ENCODE measurements at places on chromosomes 4 and X. TPM values are rescaled to one million over a fixed set of nuclear protein-coding genes. Genes with fewer than 3 reads are reported as not detected.

DNA sequence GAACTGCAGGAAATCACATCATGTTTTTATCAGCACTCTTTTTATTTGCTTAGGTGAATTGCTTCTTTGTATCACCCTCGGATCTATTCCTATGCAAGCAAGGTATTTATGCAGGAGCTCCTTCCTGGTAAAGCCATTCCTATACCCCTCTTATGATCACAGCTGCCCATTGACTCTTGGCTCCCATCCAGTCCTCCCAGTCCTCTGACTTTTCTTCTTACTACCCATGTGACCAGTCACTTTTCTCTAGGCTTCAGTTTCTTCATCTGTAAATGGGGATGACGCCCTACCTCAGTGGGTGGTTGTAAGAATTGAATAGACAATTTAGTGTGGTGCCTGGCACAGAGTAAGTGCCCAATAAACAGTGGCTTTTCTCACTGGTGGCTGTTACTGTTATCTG, 144.9 kb downstream of the FHIP1A start:
- no peak for DNase-seq

DNA sequence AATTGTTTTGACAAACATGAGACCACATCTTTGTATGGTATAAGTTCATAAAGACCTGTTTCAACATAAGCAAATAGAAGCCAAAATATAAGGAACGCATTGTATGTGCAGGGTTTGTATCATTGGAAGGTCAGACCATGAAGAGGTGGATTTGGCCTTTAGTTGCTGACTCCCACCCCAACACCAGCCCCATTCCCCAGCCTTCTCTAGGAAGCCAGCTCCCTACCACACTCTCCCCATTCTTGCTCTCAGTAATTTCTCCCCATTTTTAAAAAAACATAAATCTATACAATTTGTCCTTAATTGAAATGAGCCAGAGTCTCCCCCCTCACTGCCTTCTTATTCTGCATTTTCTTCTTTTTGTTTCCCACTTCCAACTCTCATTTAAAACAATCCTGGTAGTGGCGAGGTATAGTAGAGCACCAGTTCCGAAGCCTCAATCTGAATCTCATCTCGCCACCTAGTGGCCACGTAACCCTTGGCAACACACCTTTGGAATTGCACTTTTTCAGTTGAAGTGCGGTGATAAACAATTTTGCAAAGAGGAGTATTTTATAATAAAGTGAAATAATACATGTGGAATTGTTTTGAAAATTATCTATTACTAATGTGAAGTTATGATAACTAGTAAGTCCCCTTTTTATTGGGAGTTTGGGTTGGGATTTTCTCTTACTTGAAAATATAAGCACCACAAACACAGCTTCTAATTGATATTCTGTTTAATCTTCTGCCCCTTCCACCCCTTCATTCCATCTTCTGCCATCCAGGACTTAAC, 126.6 kb downstream of the ASB9 start:
- peak; percentile 34 for DNase-seq

DNA sequence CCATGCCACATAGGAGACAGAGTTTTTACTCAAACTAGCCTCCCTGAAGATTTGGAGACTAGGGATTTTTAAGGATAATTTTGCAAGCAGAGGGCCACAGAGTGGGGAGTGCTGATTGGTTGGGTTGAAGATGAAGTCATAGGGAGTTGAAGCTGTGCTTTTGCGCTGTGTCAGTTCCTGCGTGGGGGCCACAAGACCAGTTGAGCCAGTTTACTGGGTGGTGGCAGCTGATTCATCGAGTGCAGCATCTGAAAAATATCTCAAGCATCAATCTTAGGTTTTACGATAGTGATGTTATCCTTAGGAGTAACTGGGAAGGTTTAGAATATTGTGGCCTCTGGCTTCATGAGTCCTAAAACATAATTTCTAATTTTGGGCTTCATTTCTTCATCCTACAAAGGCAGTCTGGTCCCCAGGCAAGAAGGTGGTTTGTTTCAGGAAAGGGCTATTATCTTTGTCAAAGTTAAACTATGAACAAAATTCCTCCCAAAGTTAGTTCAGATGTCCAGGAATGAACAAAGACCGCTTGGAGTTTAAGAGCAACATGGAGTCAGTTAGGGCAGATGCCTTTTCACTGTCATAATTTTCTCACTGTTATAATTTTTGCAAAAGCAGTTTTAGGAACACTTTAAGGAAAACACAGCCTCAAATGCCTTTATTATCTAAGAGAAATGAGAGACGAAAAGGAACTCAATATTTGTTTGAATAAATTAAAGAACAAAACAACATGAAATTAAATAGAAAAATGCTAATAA, 960.8 kb upstream of the PRKX start:
- no peak for DNase-seq

DNA sequence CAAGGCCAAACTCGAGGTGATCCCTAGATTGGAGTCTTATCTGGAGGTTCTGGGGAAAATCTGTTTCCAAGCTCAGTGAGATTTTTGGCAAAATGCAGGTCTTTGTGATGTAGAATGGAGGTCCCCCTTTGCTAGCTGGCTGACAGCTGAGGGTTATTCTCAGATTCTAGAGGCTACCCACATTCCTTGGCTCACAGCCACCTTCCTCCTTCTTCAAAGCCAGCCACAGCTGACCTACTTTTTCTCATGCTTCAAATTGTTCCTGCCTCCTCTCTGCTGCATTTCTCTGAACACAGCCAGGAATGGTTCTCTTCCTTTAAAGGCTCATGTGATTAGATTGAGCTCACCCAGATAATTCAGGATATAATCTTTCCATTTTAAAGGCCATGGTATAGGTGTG, 86.9 kb downstream of the VCX3A start:
- DNase-seq = no peak

The RTL9 gene
- 0.10 TPM for total RNA-seq

GRCh38 chr4:180923486-180923885, 1319.7 kb upstream of the TENM3 start:
- DNase-seq = no peak

DNA sequence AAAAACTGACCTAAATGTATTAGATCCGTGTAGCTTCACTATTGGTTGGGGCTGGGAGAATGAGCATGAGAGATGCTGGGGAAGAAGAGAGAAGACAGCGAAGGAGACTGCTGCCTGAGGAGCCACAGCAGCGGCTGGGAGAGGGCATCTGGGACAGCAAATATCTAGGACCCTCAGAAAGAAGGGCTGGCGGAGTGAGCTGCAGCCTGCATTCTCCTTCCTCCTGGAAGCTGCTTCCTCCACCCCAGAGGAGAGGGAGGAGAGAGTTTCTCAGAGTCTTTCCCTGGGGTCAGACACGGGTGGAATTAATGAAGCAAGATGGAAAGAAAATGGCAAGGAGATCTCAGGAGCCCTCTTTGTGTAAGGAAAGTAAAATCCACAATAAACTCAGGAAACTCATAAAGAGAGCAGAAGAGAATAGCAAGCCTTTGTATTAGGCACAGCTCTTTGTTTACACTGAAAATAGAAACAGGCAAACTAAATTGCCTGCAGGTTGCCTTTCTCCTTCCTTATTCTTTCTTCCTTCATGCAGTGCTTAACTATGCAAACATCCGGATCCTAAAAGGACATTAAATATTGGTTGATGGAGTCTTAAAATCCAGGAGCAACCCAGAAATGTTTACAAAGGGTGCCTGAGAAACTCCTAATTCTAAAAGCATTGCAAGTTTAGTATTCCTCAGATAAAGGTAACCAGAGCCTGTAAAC, 130.3 kb upstream of the GALNT7 start:
- DNase-seq = no peak

DNA sequence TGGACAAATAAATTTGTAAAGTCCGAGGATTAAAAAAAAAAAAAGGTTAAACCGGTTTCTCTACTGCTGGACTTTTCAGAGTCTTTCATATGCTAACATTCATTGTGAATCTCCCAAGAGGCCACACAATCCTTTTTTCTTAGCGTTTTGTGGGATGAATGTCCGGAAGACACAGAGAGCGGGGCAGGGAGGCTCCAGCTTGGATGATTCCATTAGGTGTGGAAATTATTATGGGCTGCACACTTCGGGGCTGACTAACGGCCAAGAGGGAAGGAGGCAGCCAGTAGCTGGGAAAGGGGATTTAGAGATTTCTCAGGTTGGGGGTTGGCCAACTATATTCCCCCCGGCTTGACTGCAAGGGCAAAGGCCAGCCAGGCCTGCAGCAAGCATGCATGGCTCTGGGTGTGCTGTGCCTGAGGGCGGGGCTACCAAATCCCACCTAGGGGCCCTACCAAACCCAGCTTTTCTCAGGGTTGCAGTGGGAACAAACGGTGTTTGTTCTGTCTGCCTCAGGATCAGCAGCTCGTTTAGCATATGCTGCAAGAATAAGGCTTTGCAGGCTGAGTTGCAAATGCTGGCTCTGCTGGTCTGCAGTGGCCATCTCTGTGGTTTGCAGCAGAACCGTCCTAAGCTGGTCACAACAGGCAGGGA, 28.6 kb downstream of the NYX start:
- no peak for DNase-seq

The CASK gene
- 39.0 TPM for total RNA-seq

- DNase-seq = no peak
Measured at GRCh38 chr4:38111024-38111423, 150.8 kb downstream of the PTTG2 start.

DNA sequence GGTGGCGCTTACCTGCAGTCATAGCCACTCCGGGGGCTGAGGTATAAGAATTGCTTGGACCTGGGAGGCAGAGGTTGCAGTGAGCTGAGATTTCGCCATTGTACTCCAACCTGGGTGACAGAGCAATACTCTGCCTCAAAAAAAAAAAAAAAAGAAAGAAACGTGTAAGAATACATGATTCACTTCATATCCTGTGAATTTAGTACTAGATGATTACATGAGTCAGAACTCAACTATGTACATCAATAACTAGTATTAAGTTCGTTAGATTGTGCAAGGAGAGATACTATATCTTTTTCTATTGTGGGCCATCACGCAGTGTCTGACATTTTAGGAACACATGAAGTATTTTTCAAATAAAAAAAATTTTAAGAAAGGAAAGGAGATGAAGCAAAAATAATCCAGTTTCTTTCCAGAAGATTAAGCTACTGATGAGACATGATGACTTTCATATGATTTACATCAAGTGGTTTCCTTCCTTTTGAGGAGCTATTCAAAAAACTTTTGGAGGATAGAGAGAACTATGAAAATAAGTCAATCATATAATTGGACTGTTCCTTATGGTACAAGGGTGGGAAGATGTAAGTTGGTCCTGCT, 64.7 kb upstream of the EXOC1L start:
- DNase-seq = peak; percentile 13

DNA sequence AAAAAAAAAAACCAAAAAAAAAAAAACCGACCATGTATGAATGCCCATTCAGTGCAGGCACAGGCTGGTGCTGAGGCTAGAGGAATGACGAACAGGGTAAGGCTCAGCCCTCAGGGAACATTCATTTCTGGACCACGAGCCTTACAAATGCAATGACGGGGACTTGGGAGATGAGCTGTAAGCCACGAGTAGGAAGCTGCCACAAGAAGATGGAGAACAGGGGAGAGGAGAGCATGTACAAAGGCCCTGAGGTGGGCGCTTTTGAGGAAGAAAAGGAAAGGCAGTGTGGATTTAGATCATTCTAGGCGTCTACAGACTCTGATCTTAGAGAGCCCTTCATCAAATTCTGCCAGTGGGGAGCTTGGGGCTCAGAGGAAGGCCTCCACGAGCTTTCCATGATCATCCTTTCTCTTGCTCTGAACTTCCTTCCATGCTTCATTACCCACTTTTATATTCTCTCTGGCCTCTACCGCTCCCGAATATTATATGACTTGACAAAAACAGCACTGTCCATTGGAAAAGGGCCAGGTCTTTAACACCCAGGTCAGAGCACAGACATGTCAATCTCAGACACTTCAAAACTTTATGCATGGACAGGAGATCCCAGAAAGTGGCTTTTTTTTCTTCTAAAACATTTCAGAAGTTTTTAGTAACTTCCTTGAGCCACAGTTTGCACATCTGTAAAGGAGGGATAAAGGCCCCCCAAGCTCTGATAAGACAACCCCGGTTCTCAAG, 3.3 kb upstream of the ZNF518B start:
- no peak for DNase-seq

The RADX gene
- 8.0 TPM for total RNA-seq

DNA sequence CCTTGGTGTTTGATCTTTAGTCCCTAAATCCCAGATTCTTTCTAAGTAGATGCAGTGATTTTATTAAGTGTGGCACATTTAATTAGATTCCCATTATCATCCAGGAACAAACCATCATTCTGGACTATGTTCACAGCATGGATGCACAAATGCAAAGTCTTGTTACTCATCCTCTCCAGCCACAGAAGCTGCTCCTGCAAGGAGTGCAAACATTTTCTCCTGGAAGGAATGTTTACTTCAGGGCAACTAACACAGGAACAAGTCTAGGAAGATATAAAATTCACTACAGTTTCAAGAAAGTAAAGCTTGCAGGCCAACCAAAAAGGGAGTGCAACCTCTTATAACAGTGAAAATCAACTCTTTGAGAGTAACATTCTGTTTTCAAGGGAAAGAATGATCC, 106.0 kb downstream of the IQCM start:
- DNase-seq = no peak

- DNase-seq = peak; percentile 19
Measured at GRCh38 chr4:56976837-56977320, 527 bp downstream of the NOA1 start.

GRCh38 chr4:36651253-36651652, 369.8 kb downstream of the DTHD1 start:
- peak; percentile 2 for DNase-seq

GRCh38 chr4:142832022-142832421, 14.1 kb downstream of the INPP4B start:
- DNase-seq = no peak

DNA sequence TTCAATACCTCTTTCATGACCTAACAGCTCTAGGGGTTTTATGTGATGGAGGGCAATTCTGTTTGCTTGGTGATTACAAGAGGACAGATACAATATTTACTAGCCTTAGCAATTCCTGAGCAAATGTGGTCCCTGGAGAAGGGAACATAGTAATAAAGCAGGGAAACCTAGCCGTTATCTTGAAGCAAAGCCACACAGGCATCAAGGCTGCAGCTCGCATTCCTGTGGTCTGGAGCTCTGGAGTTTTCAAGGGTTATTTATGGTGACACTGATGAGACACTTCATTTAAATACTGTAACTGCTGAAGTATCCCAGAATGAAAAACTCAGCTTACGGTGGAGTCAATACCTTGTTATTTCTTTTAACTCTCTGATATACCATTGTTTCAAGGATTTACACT, 66.8 kb downstream of the AFF2 start:
- no peak for DNase-seq

The PCDH10 gene
- total RNA-seq = not detected

The ITM2A gene
- total RNA-seq = not detected

GRCh38 chr4:43243433-43244116, 351.1 kb downstream of the GRXCR1 start:
- no peak for DNase-seq

The TEX13D gene
- total RNA-seq = 0.15 TPM

DNA sequence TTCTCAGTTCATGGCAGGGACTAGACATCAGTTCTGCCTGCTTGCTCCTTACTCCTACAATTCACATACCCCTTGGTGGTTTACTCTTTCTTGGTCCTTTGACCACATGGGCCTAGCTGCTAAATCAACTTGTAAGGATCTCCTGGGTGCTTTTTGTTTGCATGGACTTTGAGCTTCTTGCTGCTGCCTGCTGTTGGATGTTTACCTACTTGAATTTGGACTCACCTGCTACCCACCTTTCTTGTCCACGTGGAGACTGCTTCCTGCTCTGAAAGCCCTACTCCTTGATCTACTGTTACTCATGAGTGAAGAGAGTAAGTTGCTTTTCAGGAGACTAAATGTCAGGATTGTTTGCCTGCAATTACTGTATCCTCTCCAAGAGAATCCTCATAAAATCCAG, 15.2 kb upstream of the ARHGAP24 start:
- DNase-seq = no peak

The MAGEC1 gene
- not detected for total RNA-seq
